ENCODE measurements at places on chromosomes 2 and 18. TPM values are rescaled to one million over a fixed set of nuclear protein-coding genes. Genes with fewer than 3 reads are reported as not detected.

Gene MC5R
- total RNA-seq = not detected

Gene CCNT2
- total RNA-seq = 2.2 TPM

GRCh38 chr2:118202707-118203303, 114.5 kb downstream of the INSIG2 start:
- peak; percentile 14 for DNase-seq

DNA sequence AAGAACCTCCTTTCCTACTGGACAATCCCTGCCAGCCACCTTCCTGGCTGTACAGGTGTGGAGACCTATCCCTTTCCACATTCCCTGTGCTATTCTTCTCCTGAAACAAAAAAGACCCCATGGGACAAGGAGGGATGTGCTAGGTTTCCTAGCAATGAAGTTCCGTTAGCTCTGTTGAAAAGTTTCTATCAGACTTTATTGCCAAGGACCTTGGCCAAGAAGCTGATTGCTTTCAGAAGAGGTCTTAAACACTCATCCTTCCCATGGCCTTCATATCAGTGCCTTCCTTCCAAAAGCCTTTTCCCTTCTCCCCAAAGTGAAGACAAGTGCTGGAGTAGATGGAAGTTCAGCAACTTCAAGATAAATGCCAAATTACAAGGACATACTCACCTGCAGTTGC, 194.8 kb downstream of the AGPS start:
- no peak for DNase-seq

- no peak for DNase-seq
Observed at GRCh38 chr2:102145107-102145506, 2.6 kb downstream of the IL1R1 start.

Gene KLHL41
- not detected for total RNA-seq

DNA sequence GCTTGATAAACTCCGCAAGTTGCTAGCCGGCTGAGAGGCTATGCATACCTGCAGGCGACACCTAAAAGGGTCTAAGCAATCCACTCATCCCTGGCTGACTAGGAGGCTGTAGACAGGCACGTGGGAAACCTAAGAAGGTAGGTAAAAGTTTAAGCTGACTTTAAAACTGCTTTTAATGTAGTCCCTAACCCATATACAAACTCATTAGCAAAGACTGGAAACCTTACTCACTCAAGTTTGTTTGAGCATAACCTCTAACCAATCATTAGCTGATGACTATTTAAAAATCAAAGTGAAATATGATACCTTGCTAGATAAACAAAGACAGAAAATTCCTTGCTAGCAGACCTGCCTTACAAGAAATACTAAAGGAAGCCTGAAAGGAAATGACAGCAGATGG, 106.4 kb downstream of the EXOC6B start:
- DNase-seq = peak; percentile 72

Gene GLS
- total RNA-seq = 324 TPM

Gene MOB1A
- total RNA-seq = 173 TPM

DNA sequence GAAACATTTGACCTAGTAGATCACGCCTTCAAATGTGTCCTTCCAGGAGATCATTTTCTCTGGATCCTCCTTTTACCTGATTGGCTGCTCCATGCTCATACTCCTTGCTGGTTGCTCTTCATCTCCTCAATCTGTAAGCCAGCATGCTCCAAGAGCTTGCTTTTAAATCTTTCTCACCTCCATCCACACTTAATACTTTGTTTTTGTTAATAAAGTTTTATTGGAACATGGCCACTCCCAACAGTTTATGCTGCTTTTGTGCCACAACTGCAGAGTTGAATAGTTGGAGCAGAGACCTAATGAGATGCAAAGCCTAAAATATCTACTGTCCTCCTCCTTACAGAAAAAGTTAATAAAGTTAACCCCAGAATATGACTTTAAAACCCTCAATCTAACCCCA, 60.0 kb downstream of the KLHL14 start:
- DNase-seq = no peak

Gene NPPC
- total RNA-seq = not detected

Gene RUFY4
- total RNA-seq = not detected

Gene SULT1C4
- 7.5 TPM for total RNA-seq

- DNase-seq = no peak
Observed at GRCh38 chr2:107428781-107429180, 397.9 kb upstream of the RGPD4 start.

Gene DSG1
- total RNA-seq = not detected

DNA sequence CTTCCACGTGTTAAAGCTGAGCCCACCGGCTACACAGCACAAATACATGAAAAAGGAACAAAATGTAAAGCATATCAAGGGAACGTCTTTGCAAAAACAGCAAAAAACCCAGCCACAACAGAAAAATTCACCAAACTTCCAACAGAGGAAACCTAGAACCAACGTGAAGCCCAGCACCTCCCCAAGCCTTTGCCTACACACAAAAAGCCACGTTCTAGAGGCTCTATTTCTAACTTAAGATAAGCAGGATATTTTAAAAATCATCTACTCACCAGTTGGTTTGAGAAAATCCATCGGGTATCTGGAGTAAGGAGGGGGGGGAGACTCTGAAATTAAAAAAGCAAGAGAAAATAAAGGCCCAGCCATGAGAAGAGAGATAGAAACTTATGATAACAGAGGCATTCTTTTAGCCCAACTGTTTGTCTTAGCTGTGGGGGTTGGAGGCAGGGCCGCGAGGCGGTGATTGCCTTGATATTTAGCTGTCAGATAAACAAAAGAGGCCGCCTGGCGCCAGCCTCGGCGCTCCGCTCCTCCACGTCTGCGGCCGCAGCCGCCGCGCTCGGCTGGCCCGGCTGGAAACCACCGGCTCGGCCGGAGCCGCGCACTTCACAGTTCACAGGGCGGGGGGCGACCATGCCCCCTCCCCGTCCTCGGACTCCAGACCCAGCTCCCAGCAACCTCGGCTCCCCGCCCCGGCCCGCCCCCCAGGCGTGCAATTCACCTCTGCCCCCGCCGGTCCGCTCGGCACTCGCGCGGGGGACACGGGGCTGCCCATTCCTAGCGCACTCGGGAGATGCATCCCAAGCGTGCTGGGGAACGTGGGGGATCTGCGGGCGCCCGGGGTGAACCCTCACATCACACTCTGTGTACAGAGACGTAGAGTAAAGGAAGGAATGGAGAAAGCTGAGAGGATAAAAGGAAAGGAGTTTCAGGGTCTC, 2.4 kb downstream of the SMAD7 start:
- DNase-seq = peak; percentile 62

Gene ST6GAL2
- total RNA-seq = not detected

DNA sequence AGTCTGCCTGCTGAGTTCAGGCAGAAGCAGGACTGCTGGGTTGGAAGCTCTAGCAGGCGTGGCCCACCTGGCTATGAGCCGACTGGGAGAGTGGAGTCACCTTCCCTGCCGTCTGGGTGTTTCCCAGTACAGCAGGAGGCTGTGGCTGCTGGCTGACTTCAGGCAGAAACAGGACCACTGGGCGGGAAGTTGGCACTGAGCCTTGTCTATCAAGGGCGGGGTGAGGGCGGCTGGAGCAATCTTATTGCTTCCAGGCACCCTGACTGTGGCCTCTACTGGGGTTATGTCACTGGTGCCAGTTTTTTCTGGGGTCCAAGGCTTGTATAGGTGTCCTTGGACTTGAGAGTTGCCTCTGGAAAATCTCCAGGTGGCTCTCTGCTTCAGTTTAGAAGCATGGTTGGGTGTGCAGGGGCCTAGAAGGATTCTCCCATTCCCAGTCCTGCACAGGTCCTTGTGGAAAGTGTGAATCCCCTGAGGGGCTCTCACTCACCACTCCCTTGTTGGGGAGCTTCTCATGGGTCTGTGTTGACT, 30.5 kb downstream of the LTBP1 start:
- DNase-seq = peak; percentile 22

Gene KLHL14
- total RNA-seq = 1.6 TPM

- DNase-seq = peak; percentile 81
Observed at GRCh38 chr18:28176948-28177827, at the start of gene CDH2. Gene CDH2, minus strand, starts transcription at chr18:28177130. Its CDS starts 108 bp downstream, at chr18:28177022.

DNA sequence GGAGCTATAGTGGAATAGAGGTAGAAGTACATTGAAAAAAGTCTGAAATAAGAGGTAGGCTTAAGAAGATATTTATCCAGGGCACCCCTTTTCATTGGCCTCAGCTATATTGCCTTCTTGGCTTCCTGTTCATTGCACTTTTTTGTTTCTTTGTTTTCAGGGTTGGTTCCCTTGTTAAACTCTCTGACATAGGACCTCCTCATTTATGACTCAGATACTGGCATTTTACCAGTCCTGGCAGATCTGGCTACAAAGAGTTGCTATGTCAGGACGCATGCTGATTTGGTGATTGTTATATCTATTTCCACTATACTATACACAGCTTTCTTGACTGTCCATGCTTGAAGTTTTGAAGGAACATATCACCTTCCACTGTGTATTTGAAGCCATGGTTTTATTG, 60.0 kb downstream of the GCA start:
- no peak for DNase-seq

- peak; percentile 38 for DNase-seq
Observed at GRCh38 chr2:45275242-45275805, 266.1 kb upstream of the SIX2 start.

- no peak for DNase-seq
Observed at GRCh38 chr18:51266773-51267172, 69.3 kb upstream of the MEX3C start.

- no peak for DNase-seq
Observed at GRCh38 chr2:241195506-241196130, 7.1 kb downstream of the ANO7 start.

DNA sequence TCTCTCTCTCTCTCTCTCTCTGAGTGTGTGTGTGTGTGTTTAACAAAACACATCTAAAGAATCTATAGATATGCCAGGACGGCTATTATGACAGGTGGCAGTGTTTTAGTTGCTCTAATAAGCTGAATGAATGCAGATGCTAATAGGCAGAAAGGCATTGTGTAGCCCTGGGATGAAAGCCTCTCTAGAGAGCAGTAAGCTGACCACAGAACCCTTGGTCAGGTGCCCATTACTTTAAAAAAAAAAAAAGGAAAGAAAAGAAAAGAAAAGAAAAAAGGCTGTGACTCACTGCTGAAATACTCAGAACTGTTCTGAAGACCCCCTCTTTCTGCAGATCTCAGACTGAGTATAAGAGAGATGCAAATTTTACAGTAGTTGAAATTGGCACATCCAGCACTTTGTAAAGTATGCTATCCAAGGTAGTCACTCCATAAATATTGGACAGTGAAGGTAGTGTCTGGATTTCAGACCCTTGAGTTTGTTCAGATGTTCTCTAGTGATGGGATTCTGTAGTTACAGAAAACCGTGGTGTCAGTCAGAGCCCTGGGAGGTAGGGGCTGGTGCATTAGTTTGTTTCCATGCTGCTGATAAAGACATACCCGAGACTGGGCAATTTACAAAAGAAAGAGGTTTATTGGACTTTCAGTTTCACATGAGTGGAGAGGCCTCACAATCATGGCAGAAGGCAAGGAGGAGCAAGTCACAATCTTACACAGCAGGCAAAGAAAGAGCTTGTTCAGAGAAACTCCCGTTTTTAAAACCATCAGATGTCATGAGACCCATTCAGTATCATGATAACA, 30.9 kb downstream of the OSBPL6 start:
- no peak for DNase-seq

Gene SAG
- not detected for total RNA-seq

GRCh38 chr2:119682578-119682977, 3.6 kb downstream of the TMEM177 start:
- DNase-seq = no peak

- DNase-seq = no peak
Observed at GRCh38 chr2:69972822-69973221, 11.4 kb upstream of the ASPRV1 start.

DNA sequence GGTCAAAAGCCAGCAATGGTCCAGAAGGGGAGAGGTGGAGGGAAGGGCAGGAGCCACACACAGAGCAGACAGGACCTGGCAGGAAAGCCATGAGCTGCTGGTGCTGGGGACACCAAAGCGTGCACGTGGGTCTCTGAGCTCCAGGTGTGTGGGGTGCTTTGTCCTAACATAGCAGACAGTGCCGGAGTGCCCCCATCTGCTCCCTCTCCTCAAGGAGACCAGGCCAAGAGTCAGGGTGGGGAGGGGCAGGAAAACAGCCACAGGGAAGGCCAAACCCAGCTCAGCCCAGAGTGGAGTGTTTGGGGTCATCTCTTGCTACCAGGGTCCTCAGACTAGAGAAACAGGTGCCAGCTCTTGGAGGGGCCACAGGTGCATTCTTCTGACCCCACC, 4.2 kb upstream of the GPC1 start:
- DNase-seq = no peak

Gene PLB1
- total RNA-seq = not detected

Gene MAP2
- total RNA-seq = 50.1 TPM

GRCh38 chr2:165164201-165164600, 39.6 kb downstream of the SCN3A start:
- DNase-seq = no peak

- DNase-seq = no peak
Observed at GRCh38 chr2:129144082-129144791, 825.6 kb upstream of the HS6ST1 start.

DNA sequence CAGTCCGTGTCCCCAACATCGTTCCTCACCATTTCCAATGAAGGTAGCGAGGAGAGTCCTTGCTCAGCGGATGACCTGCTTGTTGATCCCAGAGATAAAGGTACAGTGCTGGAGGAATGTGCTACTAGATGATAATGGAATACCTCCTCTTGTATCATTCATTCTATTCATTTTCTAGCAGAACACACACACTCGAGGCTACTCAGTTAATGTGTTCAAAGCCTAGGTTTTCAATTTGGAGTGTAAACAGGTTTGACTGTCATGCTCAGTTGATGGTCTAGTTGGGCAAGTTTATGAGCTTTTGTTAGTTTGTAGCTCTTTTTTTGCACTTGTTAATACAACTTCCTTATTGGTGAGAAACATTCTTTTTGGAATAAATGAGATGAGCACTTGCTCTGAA, 114.2 kb downstream of the ICA1L start:
- DNase-seq = no peak

DNA sequence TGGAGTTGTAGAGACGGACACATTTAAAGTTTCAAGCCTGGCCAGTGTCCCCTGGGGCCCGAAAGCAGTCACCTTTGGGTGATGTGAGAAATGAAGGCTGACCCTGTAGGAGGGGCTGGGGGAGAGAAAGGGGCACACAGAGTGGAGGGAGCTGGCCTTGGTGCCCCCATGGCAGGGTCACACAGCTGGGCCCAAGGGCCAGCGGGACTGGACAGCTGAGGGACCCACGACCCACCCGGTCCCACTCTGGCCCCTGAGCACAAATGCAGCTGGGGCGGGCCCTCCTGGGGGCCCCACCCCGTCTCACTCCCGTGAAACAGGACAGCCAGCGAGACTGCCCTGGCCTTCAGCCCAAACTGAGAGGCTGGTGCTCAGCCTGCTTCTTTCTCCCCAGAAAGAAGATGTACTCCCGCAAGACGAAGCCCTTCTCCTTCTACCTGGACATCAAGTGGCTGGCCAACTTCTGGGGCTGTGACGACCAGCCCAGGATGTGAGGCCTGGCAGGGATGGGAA, 6.1 kb downstream of the AGXT start:
- no peak for DNase-seq

Data from Caki2 (cell line).